ENCODE measurements at places on chromosomes 16 and 17.

GRCh38 chr16:80631581-80631980 lies 90.8 kb downstream of the DYNLRB2 start:
- DNase-seq = no peak

GRCh38 chr17:68850749-68851510 lies 104.3 kb downstream of the ABCA8 start:
- DNase-seq = no peak

- DNase-seq = no peak
Observed at GRCh38 chr16:19481769-19482168, 40.1 kb downstream of the GDE1 start.

DNA sequence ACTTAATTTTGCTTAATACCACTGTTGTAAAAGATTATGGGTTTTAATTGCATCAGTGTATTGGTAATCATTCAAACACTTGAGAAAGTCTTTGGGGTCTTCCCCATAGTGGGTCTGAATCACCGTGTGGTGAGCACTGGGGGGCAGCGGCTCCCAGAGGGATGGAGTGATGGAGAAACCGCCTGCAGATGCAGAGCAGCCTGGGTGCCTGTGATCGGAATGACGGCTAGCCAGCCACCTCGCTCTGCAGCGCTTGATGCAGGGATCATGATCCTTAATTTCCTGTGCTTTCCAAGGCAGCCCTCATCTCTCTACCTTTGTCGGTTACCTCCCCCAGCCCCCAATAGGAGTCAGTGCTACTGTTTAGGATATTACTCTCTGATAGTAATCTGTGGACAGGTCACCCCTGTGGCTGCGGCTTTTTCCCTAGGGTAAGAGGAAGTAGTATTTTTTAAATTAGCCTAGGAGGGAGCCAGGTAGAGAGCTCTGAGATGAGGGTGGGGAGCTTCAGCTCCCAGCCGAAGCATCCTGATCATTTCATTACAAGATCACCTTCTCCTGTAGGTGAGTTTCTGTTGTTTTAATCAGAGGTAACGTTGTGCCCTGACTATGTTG lies 135.6 kb downstream of the MSI2 start:
- DNase-seq = no peak

- no peak for DNase-seq
Observed at GRCh38 chr17:39462631-39463375, 1.5 kb downstream of the CDK12 start.

Data from T1000 (cell line).